Left ventricle myocardium superior (tissue), 1 donor: ENCODE measurements at places on chromosomes 5 and 9.

DNA sequence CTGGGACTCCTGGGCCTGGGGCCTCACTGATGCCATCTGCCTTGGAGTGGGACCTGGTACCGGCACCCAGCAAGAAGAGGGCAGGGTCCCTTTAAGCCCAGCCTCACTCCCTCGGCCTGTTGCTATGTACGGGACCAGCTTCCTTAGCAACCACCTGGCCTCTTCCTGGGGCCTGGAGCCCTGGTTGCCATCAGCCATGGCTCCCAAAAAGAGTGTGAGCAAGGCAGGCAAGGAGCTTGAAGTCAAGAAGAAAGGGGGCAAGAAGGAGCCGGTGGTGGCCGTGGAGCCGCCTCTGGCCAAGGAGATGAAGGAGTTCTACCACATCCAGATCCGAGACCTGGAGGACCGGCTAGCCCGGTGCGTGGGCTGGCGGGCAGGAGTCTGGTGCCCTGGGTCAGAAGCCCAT is at the start of gene CFAP157:
CFAP157 (plus strand) TSS at position 153 of the 406 bp plus-strand sequence; CDS start at position 197, 44 bp downstream.
- no peak for DNase-seq

GRCh38 chr9:127138444-127138843 is 16.0 kb upstream of the ANGPTL2 start:
- DNase-seq: no peak

GRCh38 chr5:133471699-133472098 is 140.6 kb downstream of the FSTL4 start:
- DNase-seq: no peak

DNA sequence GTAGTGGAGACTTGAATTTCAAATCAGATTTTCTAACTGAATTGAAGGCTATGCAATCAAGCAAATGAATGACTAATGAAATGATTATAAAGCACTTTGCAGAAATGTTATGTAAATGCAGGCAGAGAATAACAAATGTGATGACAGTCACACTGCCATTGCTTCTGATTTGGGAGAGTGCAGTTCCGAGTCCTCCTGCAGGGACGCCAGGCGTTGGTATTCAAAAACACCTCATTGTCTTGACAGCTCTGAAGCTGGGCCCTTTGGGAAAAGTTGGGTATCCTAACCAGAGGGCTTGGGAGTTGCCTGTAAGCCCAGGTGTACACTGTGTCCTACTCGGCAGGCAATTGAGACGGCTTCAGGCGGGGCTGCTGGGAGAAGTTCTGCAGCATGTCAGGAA is 57.9 kb downstream of the C5orf15 start:
- DNase-seq: peak; percentile 49

- no peak for DNase-seq
Measured at GRCh38 chr5:97750576-97750975, 567.5 kb upstream of the RIOK2 start.

DNA sequence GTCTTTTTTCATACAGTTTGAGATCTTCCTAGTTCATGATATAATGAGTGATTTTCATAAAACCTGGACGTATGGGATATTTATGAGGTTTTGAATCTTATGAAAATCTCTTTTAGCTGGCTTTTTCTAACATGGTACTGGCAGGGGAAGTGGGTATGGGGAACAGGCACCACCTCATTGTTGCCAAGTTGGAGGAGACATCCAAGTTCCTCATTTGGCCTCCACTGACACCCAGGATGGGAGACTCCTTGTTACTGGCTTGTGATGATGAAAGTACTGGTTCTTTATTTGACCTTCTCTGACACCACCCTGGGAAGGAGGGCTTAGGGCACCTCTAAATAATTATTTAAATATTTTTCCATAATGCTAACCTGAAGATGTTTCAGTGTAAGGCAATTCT is 4.0 kb upstream of the TNPO1 start:
- DNase-seq: no peak

- DNase-seq: no peak
Measured at GRCh38 chr5:168931638-168932345, 352.6 kb upstream of the PANK3 start.

DNA sequence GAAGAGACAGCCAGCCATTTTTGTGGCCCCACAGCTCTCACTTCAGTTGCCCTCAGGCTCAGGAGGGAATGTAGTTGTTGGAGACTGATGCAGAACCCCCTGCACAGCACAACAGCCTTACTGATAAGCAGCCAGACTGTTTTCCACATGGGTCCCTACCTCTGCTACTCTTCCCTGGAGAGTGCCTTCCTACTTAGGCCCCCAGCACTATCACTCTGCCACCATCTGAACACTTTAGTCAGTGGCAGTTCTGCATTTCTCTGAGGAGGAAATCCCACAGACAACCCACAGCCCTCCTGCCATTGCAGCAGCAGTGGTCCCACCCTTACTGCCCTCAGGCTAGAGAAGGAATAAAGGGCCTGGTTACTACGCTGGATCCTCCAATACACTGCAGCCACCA is 61.8 kb upstream of the PTPRD start:
- no peak for DNase-seq

DNA sequence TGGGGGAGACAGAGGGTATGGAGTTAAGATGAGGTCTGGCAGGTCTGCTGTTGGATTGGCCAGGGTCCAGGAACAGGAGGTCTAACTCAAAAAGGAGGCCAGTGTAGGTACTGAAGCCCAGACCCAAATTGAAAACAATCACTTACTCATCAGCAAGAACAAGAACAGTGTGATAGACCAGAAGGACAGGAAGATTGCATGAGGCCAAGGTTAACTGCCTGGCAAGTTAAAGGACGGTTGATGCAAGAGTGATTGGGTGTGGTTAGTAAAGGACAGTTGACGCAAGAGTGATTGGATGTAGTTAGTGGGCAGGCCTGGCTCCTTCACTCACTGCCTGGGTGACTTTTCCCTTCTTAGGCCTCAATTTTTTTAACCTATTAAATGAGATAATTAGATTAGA is 132.6 kb downstream of the PDZD2 start:
- DNase-seq: no peak

- DNase-seq: no peak
Measured at GRCh38 chr9:93008457-93008856, 50.0 kb upstream of the SUSD3 start.

DNA sequence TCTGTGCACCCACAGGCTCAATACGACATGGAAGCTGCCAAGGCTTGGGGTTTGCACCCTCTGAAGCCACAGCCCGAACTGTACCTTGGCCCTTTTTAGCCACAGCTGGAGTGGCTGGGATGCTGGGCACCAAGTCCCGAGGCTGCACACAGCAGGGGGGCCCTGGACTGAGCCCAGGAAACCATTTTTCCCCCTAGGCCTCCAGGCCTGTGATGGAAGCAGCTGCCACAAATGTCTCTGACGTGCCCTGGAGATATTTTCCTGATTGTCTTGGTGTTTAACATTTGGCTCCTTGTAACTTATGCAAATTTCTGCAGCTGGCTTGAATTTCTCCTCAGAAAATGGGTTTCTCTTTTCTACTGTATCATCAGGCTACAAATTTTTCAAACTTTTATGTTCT is 82.3 kb upstream of the LPAR1 start:
- no peak for DNase-seq

DNA sequence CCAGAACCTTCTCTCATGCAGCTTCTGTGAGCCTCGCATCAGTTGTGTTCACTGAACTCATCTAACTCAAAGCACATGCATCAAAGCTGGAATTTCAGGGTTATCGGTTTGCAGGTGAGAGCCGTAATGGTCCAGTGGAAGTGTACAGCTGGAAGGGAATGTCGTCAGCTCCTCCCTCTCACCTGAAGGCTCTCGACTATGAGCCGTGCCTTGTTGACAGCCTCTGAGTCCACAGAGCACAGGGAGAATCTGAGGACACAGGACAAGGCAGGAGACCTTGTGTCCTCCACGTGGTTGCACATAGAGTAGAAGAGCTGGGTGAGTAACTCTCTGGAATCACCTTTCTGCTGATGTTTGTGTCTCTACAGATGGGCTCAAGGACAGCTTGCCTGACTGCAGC is 38.8 kb downstream of the PROP1 start:
- no peak for DNase-seq

DNA sequence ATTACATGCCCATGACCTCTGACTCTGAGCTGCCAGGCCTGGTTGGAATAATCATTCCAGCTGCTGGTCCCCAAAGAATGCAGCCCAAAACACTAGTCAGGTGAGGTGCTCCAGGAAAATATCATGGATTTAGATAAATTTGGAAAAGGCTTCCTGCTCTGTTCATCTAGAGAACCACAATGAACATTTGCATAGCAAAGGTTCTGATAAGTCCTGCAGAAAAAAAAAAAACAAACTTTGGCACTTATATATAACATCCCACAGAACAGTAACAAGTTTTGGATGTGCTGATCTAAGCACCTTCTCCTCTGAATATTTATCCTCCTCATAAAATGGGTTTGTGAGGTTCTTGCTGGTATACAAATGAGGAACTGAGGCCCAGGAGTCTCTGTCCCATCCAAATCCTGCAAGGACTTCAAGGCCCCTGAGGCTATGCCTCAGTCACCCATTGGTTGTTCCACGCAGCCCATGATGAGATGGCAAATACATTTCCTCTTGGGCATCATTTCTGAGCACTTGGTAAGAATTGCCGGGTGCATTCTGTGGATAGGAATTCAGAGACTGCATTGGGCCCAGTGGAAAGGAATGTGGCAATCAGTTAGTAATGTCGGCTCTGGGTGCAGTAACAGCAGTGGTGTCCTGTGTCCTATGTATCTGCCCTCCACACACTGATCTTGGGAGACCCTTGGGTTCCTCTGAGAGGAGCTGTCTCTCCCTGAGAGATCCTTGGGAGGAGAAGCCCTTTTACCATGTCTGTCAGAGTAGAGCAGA is 73.4 kb upstream of the ASS1 start:
- no peak for DNase-seq

- DNase-seq: no peak
Measured at GRCh38 chr5:112923148-112923917, 1.3 kb upstream of the REEP5 start.

- no peak for DNase-seq
Measured at GRCh38 chr5:95317687-95318086, 32.8 kb upstream of the MCTP1 start.

GRCh38 chr5:94910721-94911120 is 292.3 kb downstream of the SLF1 start:
- DNase-seq: no peak

DNA sequence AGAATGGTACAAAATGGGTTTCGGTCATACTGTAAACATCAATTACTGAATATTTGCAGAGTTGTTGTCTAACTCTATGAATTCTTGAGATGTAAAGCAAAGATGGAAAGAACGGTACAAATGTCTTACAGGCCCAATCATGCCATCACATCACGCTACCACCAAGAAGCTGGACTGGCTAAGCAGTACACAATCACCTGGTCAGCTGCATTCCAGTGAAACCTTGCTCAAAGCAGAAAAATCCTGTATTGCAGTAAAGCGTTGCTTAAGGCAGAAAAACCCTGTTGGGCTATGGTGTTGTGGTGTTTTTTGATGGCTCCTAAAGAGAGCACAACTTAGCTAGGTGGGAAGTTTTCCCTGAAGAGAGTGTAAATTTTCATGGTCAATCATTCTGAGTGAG is 112.6 kb upstream of the RASA1 start:
- DNase-seq: no peak

DNA sequence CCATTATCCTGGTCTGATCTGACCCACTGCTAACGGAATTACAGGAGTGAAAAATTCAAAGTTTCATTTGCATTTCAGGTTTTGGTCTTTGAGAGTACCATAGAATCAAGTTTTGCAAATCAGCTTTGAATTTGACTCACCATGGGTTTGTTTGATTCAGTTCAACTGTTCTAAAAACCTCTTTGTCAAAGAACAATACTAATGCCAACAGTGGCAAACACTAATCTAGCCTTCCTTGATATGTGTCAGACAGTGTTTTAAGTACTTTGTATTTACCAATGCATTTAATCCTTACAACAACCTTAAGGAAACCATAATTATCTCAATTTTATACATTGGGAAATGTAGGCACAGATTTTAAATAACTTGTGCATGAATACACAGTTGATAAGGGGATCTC is 10.1 kb upstream of the FSD1L start:
- DNase-seq: no peak

GRCh38 chr5:150723845-150724244 is 23.0 kb upstream of the RBM22 start:
- DNase-seq: no peak

DNA sequence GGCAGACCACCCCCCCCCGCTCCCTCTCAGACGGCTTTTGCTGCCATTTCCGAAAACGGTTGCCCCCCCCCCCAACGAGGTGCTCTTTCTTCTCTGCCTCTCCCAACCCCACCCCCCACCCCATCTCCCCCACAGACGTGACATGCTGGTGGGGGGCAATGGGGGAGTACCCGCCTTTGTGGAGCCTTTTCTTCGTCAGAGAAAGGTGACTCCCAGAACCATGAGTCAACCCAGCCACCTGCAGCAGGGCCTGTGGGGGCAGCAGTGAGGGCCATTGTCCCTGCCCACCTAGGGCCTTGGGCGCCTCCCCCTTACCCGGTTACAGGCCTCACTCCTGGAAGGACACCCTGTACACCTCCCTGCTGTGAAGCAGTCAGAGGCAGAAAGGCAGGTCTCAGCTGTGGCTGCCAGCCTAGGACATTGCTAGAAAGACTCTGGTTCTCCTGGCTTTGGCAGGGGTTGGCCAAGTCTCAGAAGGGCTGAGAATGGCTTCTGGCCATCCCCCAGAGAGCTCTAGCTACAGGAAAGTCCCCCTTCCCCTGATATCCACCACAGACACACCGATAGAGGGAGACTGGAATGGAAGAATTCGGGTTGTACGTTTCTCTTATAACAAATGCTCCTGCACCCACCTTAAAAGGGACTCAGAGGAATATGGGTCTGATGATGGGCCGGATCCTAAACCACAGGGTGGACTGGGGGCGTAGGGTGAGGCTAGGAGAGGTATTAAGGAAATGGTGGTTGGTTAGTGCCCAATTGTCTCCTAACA is 2.2 kb downstream of the DNAJB5 start:
- peak; percentile 80 for DNase-seq

- DNase-seq: no peak
Measured at GRCh38 chr5:68046445-68046844, 169.1 kb upstream of the PIK3R1 start.

DNA sequence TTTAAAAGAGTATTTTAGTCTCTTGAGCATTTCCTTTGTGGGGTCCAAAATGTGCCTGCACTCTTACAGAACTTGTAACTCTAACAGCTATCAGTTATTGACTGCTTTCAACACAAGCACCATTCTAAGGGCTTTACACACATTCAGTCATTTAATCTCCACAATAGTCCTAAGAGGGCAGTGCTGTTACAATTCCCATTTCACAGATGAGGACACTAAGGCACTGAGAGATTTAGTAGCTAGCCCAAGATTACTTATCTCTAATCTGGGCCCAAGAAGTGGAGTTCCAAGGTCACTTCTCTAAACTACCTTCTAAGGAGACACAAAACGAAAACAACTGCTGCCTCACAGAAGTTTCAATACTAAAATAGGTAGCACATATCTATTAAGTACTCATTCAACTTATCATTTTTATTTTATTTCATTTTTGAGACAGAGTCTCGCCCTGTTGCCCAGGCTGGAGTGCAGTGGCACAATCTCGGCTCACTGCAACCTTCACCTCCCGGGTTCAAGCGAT is 275.2 kb downstream of the CWC27 start:
- DNase-seq: no peak

GRCh38 chr5:8408258-8408657 is 539.3 kb downstream of the MTRR start:
- no peak for DNase-seq
